CD8-positive, alpha-beta memory T cell (primary cell): ENCODE measurements at places on chromosomes 11 and 22. TPM values are rescaled to one million over a fixed set of nuclear protein-coding genes. Genes with fewer than 3 reads are reported as not detected.

Gene BCO2
- total RNA-seq = 1.1 TPM

Gene PIH1D2
- 0.38 TPM for total RNA-seq

Gene PATE4
- total RNA-seq = not detected

Gene ANGPTL5
- total RNA-seq = not detected

Gene LMO1
- not detected for total RNA-seq

Gene KDM4D
- 1.6 TPM for total RNA-seq

Gene LDHAL6A
- not detected for total RNA-seq

Gene APOC3
- not detected for total RNA-seq

Gene ACCS
- 2.7 TPM for total RNA-seq

Gene ZNF408
- 13.2 TPM for total RNA-seq

Gene C22orf31
- not detected for total RNA-seq

Gene SC5D
- total RNA-seq = 23.6 TPM

Gene FGF4
- not detected for total RNA-seq

Gene RTN3
- 46.5 TPM for total RNA-seq

Gene NLRP14
- total RNA-seq = not detected

Gene MGAT3
- total RNA-seq = 0.37 TPM

Gene C11orf91
- total RNA-seq = not detected

Gene ANO9
- total RNA-seq = 26.4 TPM

Gene MMP8
- total RNA-seq = not detected

Gene HBD
- not detected for total RNA-seq

Gene TMEM121B
- 0.11 TPM for total RNA-seq

Gene SMTNL1
- total RNA-seq = not detected

Gene F2
- not detected for total RNA-seq

Gene ASCC2
- total RNA-seq = 81.1 TPM

Gene UBQLN3
- not detected for total RNA-seq

Gene XKR3
- total RNA-seq = not detected

Gene DLG2
- 1.5 TPM for total RNA-seq

Gene OPCML
- not detected for total RNA-seq

Gene PANX2
- 1.7 TPM for total RNA-seq

Gene NLRP6
- total RNA-seq = 3.5 TPM

Gene MS4A6E
- not detected for total RNA-seq

Gene OR5P2
- total RNA-seq = not detected

Gene ANO5
- total RNA-seq = 0.04 TPM

Gene OR52A1
- not detected for total RNA-seq

Gene NAT10
- 143 TPM for total RNA-seq

Gene SUSD2
- total RNA-seq = 0.31 TPM

Gene ISX
- total RNA-seq = not detected

Gene WEE1
- 46.9 TPM for total RNA-seq

Gene SMC1B
- total RNA-seq = 0.38 TPM

Gene C11orf21
- total RNA-seq = 9.4 TPM

Gene SLC17A6
- total RNA-seq = not detected

Gene GATD1
- 56.3 TPM for total RNA-seq

Gene ARHGAP32
- 3.1 TPM for total RNA-seq

Gene RANBP1
- total RNA-seq = 459 TPM

Gene DNAJC4
- 25.5 TPM for total RNA-seq

Gene SRRD
- total RNA-seq = 32.8 TPM
